GM19239 (cell line): ENCODE measurements at places on chromosomes 1 and 21.

DNA sequence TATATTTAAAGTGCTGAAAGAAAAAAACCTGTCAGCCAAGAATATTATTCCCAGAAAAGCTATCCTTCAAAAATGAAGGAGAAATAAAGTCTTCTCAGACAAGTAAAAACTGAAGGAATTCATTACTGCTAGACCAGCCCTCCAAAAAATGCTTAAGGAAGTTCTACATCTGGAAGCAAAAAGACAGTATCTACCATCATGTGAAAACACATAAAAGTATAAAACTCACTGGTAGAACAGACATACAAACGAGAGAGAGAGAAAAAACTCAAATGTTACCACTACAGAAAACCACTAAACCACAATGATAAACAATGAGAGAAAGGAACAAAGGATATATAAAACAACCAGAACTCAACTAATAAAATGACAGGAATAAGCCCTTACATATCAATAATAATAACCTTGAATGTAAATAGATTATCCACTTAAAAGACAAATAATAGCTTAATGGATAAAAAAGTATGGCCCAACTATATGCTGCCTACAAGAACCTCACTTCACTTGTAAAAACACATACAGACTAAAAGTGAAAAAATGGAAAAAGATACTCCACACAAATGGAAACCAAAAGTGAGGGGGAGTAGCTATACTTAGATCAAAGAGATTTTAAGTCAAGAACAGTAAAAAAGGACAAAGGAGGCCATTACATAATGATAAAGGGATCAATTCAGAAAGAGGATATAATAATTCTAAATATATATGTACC, 22.0 kb downstream of the NSL1 start:
- no peak for DNase-seq

- no peak for DNase-seq
These were observed 114.0 kb downstream of the ROR1 start for GRCh38 chr1:63887809-63888208.

GRCh38 chr1:186499571-186499970, 38.7 kb upstream of the PDC start:
- DNase-seq = no peak

- DNase-seq = no peak
These were observed 11.9 kb downstream of the TSPAN2 start for GRCh38 chr1:115077286-115077983.

DNA sequence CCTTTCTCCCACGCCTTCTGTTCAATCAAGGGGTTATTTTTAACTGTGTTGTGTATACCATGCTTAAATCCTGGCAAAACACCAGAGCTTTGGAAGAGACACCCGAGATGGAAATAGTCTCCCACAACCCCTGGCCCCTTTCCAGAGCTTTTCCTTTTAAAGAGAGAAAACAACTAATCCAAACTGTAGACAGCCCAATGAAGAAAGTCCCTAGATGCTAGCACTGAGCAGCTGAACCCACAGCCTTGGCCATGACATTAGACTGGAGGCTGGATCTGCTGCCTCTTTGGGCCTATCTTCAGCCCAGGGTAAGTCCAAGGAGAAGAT, 64.9 kb upstream of the ARTN start:
- DNase-seq = no peak

DNA sequence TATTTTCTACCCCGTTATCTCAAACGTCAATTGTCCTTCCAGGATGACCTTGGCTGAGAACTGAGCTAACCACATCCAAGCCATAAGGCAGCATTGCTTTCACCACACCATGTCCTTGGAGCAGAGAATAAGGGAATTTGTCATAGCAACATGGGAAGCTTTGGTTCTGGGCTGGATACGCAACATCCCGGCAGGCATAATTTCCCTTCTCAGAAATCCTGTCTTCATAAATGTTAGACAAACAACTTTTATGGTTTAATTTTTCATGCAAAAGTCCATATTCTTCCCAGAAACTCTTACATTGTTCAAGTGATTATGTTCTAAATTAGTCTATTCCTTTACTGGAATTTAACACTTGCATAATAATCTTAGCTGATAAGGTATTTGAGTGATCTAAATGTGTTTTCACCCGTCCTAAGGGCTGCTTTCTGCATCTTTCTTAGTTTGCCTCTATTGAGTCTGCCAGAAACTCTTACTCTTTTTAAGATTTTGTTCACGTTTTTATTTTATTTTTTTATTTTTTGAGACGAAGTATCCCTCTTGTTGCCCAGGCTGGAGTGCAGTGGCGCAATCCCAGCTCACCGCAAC, 51.8 kb downstream of the KCNJ15 start:
- no peak for DNase-seq

DNA sequence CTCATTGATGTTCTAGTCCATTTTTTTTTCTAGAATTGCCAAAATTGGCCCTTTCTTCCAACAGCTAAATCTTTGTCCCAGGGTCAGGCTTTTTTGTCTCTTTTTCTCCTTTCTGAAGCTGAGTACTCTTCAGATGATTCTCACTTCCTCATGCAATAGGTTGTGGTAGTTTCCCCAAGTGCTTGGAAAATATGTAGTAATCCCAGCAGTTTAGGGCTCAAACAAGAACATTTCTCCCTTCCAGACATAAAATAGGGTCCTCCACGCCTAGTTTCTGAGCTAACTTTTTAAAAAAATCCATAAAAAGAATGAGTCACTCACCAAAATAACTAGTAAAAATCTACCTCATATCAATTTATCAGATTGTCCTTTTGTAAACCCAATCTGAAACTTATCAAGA, 10.0 kb upstream of the MCOLN3 start:
- DNase-seq = no peak

DNA sequence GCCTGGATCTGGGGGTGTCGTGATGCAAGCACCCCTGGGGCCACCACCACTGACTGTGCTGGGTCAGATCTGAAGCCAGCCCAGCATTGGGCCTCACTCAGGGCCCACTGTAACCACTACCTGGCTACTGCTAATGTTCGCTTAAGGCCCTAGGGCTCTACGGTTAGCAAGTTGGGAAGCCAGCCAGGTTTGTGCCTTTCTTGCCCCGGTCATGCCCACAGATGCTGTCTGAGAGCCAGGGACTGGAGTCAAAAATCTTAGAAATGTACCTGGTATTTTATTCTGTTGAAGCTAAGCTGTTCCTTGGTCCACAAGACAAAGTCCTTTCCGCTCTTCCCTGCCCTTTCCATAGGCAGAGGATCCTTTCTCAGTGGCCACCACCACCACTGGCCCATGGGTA, 15.2 kb upstream of the FCRL3 start:
- DNase-seq = no peak

DNA sequence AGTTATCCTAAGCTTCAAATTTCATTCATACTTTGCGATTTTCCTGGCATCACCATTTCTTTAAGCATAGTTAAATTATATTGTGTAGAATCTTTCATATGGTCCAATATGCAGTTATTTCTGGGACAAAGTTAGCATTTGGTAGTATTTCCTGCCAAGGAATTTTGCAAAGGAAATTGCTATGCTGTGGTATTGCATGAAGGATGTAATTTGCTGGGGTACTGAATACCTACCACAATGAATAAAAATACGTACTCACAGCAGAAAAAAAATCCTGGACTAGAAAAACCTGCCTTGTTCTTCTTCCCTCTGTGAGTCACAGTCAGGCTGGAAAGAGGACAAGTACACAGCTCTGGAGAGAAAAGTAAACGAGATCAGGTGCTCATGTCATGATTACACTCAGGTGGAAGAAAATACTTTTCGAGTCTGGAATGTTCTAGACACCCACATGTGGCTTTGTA, 241.2 kb downstream of the PTBP2 start:
- no peak for DNase-seq

GRCh38 chr1:65480684-65481405, 60.4 kb downstream of the LEPR start:
- DNase-seq = no peak

- DNase-seq = no peak
These were observed 221.5 kb upstream of the FMN2 start for GRCh38 chr1:239870194-239870593.

DNA sequence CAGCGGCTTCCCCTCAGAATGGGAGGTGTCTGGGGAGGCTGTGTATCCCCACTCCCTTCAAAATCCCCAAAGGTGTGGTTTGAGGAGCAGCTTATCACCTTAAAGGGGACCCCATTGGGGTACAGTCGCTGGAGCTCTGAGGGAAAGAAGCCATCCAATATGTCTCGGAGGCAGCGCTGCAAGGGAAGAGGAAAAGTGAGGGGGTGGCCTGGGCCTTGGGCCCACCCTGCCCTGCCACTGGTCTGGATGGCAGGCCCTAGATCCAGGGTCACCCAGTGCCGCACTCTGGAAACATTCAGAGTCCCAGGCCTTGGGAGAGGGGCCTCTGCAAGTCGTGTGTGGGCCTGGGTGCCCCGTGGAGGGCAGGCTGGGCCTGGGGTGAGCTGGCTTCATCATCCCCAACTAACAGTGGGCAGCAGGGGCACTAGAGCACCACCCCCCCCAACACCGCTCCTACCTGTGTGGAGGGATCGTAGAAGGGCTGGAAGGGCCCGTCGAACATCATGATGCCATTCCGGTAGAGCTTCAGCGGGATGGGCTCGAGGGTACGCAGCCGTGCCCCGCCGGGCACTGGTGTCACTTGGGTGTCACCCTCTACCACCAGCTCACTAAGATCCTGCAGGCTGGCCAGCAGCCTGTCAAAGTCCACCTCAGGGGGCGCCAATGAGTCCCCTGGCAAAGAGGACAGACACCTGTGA, 5.6 kb downstream of the SH3BGRL3 start:
- no peak for DNase-seq

DNA sequence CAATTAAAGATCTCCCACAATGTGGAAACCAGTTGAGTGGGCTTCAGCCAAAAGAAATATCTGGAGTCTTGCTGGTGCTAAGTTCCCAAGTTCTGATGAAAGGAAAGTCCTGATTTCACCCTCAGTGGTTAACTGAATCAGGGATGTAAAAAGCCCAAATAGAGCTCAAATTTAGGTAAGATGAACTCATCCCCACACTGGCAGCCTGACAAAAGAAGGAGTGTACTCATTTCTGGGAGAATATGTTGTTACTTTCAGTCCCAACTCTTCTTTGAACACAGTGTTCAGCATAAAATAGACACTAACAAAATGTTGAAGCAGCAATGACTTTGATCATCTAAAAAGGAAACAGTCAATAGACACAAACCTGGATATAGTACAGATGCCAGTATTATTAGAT, 91.7 kb downstream of the CHRM3 start:
- no peak for DNase-seq

- no peak for DNase-seq
These were observed 173.6 kb downstream of the PTGER3 start for GRCh38 chr1:70874063-70874462.

GRCh38 chr1:233777566-233777965, 126.9 kb upstream of the SLC35F3 start:
- no peak for DNase-seq

DNA sequence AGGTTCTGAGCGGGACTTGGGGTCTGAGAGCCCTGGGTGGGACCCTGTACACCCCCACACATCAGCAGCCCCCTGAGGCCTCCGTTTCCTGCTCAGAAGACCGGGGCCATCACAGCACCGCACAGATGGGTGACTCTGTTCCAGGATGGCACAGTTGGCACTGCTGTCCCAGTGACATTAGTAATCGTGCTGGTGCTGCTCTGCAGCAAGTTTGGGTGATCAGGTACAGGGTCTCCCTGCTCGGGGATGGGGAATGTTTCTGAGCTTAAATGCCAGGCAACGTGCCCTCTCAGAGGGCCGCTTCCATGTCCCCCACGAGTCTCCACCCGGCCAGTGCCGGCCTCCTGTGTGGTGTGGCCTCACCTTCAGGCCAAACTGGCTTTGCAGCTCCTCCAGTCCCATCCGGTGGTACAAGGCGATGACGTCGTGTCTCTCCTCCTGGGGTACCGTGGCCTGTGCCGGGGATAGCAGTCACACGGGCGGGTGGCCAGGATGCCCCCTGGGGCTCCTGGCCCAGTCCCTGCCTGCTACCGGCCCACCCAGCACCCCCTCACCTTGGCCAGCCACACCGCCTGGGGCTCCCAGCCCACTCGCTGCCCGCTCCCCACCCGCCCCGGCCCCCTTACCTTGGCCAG, 17.1 kb downstream of the PRXL2B start:
- no peak for DNase-seq

- no peak for DNase-seq
These were observed 202.9 kb upstream of the FGGY start for GRCh38 chr1:59094001-59094400.
